ENCODE measurements at places on chromosomes 7 and 10.

GRCh38 chr7:149799397-149800168 lies 26.2 kb upstream of the ZNF467 start:
- H3K4me1 ChIP-seq, result no peaks in the 10 kb centered on the region
- peak; percentile 31 for DNase-seq
- H3K27me3 ChIP-seq, result no peaks in the 10 kb centered on the region
- no peak overlapping the region for H3K4me3 ChIP-seq
- H3K36me3 ChIP-seq, result no peaks in the 10 kb centered on the region
- H3K27ac ChIP-seq, result no peak overlapping the region

DNA sequence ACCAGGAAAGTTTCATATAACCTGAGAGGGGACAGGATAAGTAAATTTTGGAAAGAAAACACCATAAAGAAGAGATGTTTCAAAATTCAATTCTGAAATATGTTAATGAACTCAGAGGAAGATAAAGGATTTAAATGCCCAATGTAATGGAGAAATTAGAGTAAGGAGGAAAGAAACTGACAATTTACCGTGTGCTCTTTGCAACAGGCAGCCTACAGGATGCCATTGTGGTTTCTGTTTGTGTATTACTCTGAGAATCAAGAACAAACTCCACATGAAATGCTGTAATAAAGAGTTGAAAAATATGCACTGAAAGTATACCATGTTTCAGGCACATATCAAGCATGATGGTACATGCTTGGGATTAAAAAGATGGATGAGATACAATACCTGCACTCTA lies 44.8 kb upstream of the GLCCI1 start:
- H3K4me1 ChIP-seq, result no peaks in the 10 kb centered on the region
- H3K27me3 ChIP-seq, result no peaks in the 10 kb centered on the region
- no peaks in the 10 kb centered on the region for H3K36me3 ChIP-seq
- no peak overlapping the region for H3K4me3 ChIP-seq
- H3K27ac ChIP-seq, result no peak overlapping the region

DNA sequence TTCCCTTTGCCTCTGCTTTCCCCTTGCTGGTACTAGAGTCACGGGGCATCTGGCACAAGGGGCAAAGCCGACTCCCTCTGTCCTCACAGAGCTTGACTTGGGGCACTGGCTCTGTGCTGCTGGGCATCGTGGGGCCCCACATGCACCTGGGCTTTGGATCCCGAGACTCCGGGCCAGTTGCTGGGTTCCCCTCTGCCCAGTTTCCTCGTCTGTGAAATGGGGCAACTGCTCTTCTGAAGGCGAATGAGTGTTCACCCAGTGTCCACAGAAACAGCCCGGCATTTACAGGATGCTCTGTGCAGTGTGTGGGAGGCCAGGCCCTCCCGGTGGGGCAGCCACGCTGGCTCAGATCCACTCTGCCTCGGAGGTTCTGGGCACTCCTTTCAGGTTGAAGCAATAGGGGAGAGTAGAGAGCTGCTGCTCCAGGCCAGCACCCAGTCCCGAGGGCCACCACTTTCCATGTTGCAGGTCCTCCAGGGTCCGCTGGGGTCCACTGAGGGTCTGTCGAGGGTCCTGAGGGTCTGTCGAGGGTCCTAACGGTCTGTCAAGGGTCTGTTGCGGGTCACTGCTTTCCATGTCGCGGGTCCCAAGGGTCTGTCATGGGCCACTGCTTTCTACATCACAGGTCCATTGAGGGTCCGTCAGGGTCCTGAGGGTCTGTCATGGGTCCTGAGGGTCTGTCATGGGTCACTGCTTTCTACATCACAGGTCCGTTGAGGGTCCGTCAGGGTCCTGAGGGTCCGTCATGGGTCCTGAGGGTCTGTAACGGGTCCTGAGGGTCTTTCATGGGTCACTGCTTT lies 103.6 kb downstream of the VIPR2 start:
- no peaks in the 10 kb centered on the region for H3K4me1 ChIP-seq
- H3K27ac ChIP-seq, result no peak overlapping the region
- no peaks in the 10 kb centered on the region for H3K36me3 ChIP-seq
- H3K4me3 ChIP-seq, result no peak overlapping the region

GRCh38 chr7:98038731-98039130 lies 48.7 kb upstream of the OCM2 start:
- H3K36me3 ChIP-seq, result no peaks in the 10 kb centered on the region
- no peak overlapping the region for H3K27ac ChIP-seq
- DNase-seq, result no peak
- H3K4me1 ChIP-seq, result no peaks in the 10 kb centered on the region

DNA sequence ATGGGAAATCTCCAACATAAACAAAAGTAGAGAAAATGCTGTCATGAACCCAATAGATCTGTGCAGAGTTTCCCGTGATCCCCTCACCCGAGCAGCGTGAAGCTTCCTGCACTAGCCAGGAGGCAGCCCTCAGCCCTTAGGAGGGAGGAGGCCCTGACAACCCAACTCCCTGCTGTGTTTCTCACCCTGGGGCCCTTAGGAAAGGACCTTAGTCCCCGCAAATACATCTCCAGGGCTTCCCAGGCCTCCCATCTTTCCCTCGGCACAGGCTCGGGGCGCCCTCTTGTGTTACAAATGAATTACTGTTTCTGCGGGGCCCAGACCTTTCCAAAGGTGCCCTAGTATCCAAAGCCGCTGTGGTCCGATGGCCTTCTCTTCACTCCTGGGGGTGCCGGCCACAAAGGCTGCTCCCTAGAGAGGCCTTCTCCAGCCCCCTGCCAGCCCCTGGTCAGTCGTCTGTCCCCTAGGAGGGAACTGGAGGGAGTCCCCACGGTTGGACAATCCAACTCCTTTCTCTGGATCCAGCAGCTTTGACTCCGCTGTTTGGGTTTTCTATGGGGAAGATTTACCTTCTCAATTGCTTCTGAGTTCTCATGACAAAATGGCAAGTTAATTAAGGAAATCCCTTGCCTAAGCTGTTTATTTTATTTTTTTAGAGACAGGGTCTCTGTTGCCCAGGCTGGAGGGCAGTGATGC lies 49.9 kb upstream of the SH2B2 start:
- H3K27ac ChIP-seq, result no peak overlapping the region
- H3K4me3 ChIP-seq, result no peak overlapping the region
- no peaks in the 10 kb centered on the region for H3K4me1 ChIP-seq
- H3K27me3 ChIP-seq, result no peaks in the 10 kb centered on the region

GRCh38 chr10:118047157-118047719 lies 497 bp upstream of the RAB11FIP2 start:
- H3K4me3 ChIP-seq, result peak overlapping the region; percentile 80
- no peak for DNase-seq

GRCh38 chr7:80226629-80227028 lies 92.0 kb downstream of the GNAI1 start:
- H3K4me3 ChIP-seq, result no peak overlapping the region
- H3K27me3 ChIP-seq, result no peaks in the 10 kb centered on the region
- no peaks in the 10 kb centered on the region for H3K4me1 ChIP-seq
- H3K27ac ChIP-seq, result no peak overlapping the region
- no peaks in the 10 kb centered on the region for H3K36me3 ChIP-seq

DNA sequence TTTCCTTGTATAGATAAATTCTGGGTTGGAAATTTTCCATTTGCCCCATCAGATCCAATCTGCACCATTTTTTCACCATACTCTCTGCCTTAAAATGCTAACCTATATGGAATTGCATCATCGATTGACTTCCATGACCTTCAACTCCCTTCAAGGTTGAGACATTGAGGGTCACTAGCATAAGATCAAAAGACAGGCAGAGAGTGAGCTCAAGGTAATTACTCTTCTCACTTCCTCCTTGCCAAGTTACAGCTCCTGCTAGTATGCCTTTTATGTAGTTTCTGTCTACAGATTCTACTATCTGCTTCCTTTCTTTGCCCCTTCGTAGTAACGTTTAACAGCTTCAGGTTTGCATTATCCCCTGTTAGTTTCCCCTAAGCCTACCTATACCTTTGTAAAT lies 1127.7 kb upstream of the LRRTM3 start:
- no peak overlapping the region for H3K27ac ChIP-seq
- DNase-seq, result no peak
- H3K4me1 ChIP-seq, result no peaks in the 10 kb centered on the region
- H3K27me3 ChIP-seq, result no peaks in the 10 kb centered on the region
- no peak overlapping the region for H3K4me3 ChIP-seq

DNA sequence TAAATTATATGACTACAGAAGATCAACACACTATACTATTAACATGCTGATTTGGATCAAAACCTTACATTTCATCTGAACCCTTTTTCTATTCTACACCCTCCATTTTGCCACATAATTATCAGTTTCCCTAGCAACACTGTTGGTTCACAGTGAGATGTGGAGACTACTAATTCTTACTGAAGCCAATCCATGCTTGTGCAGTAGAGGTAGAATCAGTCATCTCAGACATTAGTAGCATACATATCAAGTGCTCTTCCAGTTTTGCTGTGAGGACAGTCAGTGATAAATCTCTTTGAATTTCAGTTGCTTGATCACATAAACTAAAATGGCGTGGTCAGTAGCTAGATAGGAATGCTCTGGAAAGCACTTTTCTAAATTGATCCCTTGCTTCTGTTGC lies 70.3 kb downstream of the PON1 start:
- no peak for DNase-seq
- H3K4me3 ChIP-seq, result no peak overlapping the region
- no peaks in the 10 kb centered on the region for H3K4me1 ChIP-seq
- no peak overlapping the region for H3K27ac ChIP-seq
- peaks cover 3% of the 10 kb centered on the region for H3K27me3 ChIP-seq
- H3K36me3 ChIP-seq, result no peaks in the 10 kb centered on the region

- no peak for DNase-seq
- no peaks in the 10 kb centered on the region for H3K27me3 ChIP-seq
- no peaks in the 10 kb centered on the region for H3K4me1 ChIP-seq
- no peak overlapping the region for H3K27ac ChIP-seq
These were observed 185.5 kb downstream of the CFTR start for GRCh38 chr7:117665368-117665767.

- H3K27ac ChIP-seq, result no peak overlapping the region
- no peaks in the 10 kb centered on the region for H3K4me1 ChIP-seq
- peaks cover 4% of the 10 kb centered on the region for H3K36me3 ChIP-seq
- no peak for DNase-seq
- H3K27me3 ChIP-seq, result no peaks in the 10 kb centered on the region
These were observed 30.0 kb upstream of the VDAC2 start for GRCh38 chr10:75180592-75180991.

DNA sequence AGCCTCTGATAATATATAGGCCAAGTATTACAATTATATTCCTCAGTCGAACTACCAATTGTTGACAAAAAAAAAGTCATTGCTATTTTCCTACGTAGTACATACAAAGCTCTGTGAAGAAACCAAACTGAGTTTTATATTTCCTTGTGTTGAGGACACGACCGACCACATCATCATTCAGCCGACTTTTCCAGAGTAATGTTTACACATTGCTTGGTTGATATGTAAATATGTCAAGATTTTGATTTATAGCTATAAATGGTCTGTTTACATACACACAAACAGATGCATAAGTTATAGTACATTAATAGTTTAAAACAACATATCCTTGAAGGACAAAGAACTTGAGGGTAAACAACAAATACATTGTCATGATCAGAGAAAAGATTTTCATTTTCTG lies 121.5 kb downstream of the CRPPA start:
- H3K4me1 ChIP-seq, result no peaks in the 10 kb centered on the region
- no peak overlapping the region for H3K27ac ChIP-seq
- DNase-seq, result no peak
- no peaks in the 10 kb centered on the region for H3K27me3 ChIP-seq
- no peak overlapping the region for H3K4me3 ChIP-seq

DNA sequence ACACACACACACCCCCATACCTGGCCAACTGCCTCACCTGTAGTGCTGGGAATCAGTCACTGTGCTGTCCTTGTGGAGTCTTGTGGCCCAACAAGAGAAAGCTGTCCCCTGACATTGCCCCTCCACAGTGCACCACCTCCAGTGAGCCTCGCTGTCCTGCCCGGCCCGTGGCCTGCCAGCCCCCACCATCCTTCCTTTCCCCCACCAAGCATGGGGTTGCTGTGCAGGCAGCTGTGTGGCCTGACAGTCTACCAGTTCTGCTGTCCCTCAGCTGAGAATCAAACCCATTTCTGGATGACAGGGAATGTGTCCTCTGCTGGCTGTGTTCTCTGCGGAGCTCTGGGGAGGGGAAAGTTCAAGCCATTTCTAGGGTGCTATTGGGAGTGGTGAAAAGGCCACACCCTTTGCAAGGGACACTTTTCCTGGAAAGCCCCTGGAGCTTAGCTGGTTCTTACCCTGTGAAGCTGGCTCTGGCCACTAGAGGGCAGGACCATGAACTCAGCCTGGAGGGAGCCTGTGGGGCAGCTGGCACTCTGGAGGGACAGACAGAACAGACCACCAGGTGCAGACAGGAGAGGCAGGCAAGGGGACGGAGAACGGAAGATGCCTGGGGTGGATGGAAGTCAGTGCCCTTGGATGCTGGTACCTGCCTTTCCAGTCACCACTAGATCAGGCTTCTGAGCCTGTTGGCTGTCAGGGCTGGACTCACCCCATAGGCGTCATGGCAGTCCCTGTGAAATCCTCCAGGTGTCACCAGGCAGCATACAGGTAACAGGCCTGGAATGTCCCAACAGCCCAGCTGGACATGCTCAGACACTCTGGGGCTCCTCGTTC lies 10.5 kb upstream of the MTPAP start:
- no peaks in the 10 kb centered on the region for H3K36me3 ChIP-seq
- H3K27me3 ChIP-seq, result no peaks in the 10 kb centered on the region
- no peak overlapping the region for H3K4me3 ChIP-seq
- DNase-seq, result peak; percentile 28
- no peak overlapping the region for H3K27ac ChIP-seq

DNA sequence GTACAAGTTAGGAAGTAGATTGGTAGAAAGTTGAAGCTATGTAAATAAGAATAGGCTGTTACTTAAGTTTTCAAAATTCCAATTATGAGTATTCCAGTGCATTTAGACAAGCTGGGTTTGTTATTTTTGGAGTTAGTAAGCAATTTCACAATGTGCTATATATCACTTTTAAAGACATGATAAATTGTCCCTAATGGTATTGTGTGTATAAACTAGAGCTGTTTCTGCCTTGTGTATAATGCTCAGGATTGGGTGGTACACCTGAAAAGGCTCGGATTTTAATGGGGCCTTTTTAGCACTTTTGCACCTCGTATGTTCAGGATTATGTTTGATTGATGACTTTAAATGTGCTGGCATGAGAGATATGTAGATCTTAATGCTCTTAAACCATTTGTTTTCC lies 175.8 kb downstream of the VTI1A start:
- H3K4me3 ChIP-seq, result no peak overlapping the region
- no peaks in the 10 kb centered on the region for H3K27me3 ChIP-seq
- DNase-seq, result no peak
- H3K4me1 ChIP-seq, result no peaks in the 10 kb centered on the region
- no peaks in the 10 kb centered on the region for H3K36me3 ChIP-seq

GRCh38 chr10:114823077-114823463 lies 1.5 kb downstream of the FHIP2A start:
- no peak for DNase-seq
- no peaks in the 10 kb centered on the region for H3K27me3 ChIP-seq

GRCh38 chr10:28604567-28605536 lies 71.9 kb downstream of the WAC start:
- H3K36me3 ChIP-seq, result peaks cover 27% of the 10 kb centered on the region
- H3K4me1 ChIP-seq, result no peaks in the 10 kb centered on the region
- no peak for DNase-seq

DNA sequence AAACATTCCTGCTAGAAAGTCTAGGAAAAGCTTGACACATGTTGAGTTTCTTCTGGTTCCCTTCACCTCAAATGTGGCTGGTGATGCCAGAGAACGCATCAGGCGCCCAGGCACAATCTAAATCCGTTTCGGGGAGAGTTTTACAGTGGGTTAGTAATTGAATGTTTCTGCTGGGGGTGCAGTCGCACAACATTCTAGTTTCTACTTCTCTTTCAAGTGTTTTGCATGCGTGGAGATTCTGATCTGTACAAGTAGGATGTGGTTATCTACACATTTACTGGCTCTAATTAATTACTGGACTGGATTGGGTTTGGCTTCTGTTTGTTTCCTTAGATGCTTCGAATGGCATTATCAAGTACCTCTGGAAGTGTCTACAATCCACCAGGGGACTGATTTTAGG lies 173.8 kb downstream of the TMEM26 start:
- no peak overlapping the region for H3K27ac ChIP-seq
- H3K4me3 ChIP-seq, result no peak overlapping the region
- H3K27me3 ChIP-seq, result no peaks in the 10 kb centered on the region
- DNase-seq, result no peak
- H3K36me3 ChIP-seq, result no peaks in the 10 kb centered on the region
